Activated T-cell treated with anti-CD3 and anti-CD28 coated beads, Interleukin-2, amount 50 U/mL, for 4 hours (primary cell): ENCODE measurements at places on chromosomes 13 and 19. TPM values are rescaled to one million over a fixed set of nuclear protein-coding genes. Genes with fewer than 3 reads are reported as not detected.

- peak; percentile 68 for DNase-seq
Measured at GRCh38 chr19:1853295-1854038, 5.2 kb upstream of the REXO1 start.

GRCh38 chr19:28990522-28990921, 222.4 kb downstream of the UQCRFS1 start:
- no peak for DNase-seq

DNA sequence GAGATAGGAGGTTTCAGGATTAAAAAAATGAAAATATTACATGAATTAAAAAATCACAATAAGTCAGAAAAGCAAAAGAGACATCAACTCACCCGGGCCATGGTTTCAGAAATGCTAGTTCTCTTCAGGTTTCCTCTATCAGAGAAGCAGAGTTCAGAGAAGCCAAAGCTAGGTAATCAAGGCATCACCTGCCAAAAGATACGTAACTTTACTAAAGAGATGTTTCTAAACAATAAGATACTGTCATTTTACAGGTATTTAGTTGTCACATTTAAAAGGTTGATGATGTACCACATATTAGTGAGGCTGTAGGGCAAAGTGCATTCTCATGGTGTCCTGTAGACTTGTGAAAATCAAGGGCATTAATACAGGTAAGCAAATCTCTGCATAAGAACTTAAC, 51.2 kb downstream of the ZNF45 start:
- no peak for DNase-seq

- DNase-seq: no peak
Measured at GRCh38 chr13:109272595-109273325, 513.6 kb downstream of the IRS2 start.

DNA sequence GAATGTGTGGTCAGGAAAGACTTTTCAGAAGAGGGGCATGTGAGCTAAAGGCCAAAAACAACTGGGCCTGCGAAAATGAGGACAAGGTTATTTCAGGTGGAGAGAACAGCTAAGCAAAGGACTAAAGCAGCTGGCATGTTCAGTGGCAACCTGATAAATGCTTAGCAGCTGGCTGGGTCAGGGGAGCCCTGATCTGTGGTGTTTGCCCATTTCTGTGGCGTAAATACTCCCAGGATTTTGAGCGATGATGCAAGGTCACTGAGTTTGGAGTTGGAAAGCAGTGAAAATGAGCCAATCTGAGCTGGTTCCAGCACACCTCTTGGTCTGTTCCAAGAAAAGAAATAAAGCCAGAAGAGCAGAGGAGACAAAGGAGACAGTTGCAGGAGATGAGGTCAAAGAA, 704.3 kb downstream of the UQCRFS1 start:
- DNase-seq: no peak

DNA sequence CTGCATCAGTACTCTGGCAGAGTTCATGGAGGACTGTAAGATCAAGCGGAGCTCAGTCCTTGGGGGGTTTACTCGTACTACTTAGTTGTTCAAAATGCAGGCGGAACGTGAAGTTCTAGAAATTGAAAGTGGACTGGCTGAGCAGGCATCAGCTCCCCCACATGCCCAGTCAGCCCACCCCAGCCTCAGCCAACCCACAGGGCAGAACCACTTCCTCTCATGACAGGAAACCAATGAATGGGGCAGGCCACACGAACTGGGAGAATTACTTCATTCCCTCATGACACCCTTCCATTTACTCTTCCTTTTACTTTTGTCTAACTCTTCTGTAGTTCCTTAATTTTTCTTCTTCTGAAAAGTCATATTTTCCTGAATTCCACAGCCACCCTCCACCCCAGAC, 71.9 kb downstream of the FLT1 start:
- no peak for DNase-seq

- DNase-seq: no peak
Measured at GRCh38 chr19:31504221-31504620, 155.0 kb upstream of the TSHZ3 start.

- DNase-seq: no peak
Measured at GRCh38 chr13:29676941-29677452, 81.5 kb upstream of the SLC7A1 start.

DNA sequence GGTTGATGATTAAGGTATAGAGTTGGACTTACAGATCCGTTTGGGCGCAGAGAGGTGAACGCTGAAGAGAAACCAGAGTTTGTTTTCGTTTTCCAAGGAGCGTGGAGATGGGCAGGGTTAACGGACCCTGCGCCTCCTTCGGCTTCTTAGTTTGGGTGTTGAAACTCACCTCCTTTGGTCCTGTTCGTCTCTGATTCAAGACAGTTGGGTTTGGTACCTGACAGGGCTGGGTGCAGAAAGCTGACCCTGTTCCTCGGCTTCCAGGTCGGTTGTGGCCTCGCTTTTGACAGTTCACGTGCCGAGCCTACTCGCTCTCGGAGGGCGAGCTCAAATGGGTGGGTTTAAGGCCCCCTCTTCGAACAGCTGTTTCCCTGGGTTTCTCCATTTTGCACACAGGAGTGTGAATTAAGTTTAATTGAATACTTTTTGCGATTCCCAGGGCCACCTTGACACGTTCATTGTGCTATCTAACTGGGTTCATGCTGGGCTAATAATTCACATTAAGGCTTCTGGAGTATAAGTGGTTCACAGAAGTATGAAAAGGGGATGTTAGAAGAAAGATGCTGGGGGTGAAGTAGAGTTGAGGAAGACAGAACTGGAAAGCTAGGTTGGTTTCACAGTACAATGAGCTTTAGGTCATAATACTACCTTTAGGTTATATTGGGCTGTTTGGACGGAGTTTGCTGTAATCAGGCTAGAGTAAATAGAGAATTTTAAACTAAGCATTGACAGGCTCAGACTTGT, 638 bp downstream of the USPL1 start:
- DNase-seq: no peak

DNA sequence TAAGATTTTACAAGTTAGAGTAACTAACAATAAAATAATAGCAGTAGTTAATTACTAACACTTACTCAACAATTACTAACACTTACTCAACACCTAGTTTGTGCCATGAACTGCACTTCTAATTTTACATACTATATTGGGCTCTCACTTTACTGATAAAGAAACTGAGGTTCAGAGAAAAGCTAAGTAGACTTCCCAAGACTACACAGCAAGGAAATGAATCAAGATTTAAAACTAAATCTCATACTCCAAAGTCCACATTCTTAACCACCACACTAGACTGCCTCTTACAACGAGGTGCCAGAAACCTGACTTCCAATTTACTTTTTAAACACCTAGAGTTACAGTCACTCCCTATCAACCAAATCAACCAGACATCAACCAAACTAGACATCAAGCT, 25.1 kb downstream of the RBM26 start:
- no peak for DNase-seq

GRCh38 chr19:50932018-50932689, 20.7 kb downstream of the KLK5 start:
- no peak for DNase-seq

- no peak for DNase-seq
Measured at GRCh38 chr13:70034286-70034685, 73.3 kb upstream of the ATXN8OS start.

DNA sequence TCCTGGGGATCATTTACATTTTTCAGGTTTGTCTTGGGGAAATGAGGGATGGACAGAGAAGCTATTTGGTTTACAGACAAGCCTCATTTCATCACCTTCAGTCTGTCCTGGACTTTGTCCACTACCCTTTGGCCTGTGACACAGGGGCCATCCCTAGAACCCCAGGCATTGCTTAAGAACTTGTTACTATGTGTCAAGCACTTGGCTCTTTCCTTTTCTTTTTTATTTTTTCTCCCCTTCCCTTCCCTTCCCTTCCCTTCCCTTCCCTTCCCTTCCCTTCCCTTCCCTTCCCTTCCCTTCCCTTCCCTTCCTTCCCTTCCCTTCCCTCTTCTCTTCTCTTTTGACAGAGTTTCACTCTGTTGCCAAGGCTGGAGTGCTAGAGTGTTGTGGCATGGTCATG, 253.1 kb downstream of the OLFM4 start:
- no peak for DNase-seq

- DNase-seq: no peak
Measured at GRCh38 chr13:33129886-33130285, 113.7 kb downstream of the KL start.

GRCh38 chr13:72489751-72490150, 237.7 kb downstream of the MZT1 start:
- no peak for DNase-seq

Gene ZNF575
- total RNA-seq: 3.0 TPM

Gene ZNF66
- total RNA-seq: 4.5 TPM

Gene SIGLEC12
- not detected for total RNA-seq

Gene KLF1
- total RNA-seq: 0.68 TPM
